ENCODE measurements at places on chromosomes 7 and 10.

- no peak for DNase-seq
- H3K4me1 ChIP-seq: no peaks in the 10 kb centered on the region
- no peak overlapping the region for H3K4me3 ChIP-seq
- no peaks in the 10 kb centered on the region for H3K36me3 ChIP-seq
- no peak overlapping the region for H3K27ac ChIP-seq
Measured at GRCh38 chr7:14834883-14835282, 67.7 kb downstream of the DGKB start.

DNA sequence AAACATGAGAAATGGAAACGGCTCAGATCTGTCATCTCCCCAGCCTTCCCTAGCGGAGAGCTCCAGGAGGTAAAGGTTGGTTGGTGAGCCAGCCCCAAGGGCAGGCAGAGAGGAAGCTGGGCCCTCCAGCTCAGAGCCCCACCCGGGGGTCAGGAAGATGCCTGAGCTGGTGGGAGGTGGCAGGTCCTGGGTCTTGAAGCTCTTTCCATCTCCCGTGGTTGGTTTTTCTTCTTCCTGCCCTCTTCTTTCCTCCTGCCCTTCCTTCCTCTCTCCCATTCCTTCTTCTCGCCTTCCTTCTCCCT, 384.2 kb upstream of the FOXK1 start:
- no peak overlapping the region for H3K27ac ChIP-seq
- H3K27me3 ChIP-seq: peaks cover 4% of the 10 kb centered on the region
- no peak overlapping the region for H3K4me3 ChIP-seq
- no peaks in the 10 kb centered on the region for H3K4me1 ChIP-seq
- no peak for DNase-seq
- H3K36me3 ChIP-seq: no peaks in the 10 kb centered on the region

- no peaks in the 10 kb centered on the region for H3K36me3 ChIP-seq
- no peaks in the 10 kb centered on the region for H3K27me3 ChIP-seq
- H3K27ac ChIP-seq: no peak overlapping the region
- no peak for DNase-seq
Measured at GRCh38 chr7:20359341-20359963, 28.8 kb downstream of the ITGB8 start.

DNA sequence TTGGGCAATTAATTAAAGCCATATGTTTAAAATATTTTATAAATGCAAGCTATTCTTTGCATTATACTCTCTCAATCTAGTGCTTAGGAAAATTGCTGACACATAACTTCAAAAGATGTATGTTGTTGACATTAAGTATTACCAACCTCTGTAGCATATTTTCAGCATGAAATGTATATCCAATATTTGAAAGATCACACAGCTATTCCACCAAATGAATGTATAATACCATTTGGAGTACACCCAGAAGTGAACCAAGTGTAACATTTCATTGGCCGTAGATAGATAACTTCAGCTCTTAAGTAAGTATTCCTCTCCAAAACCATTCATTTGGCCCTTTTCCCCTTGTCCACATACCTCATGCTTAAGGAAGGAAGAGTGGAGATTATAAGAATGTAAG, 104.6 kb downstream of the HECTD2 start:
- no peak overlapping the region for H3K4me3 ChIP-seq
- H3K27ac ChIP-seq: no peak overlapping the region
- no peaks in the 10 kb centered on the region for H3K36me3 ChIP-seq
- no peaks in the 10 kb centered on the region for H3K4me1 ChIP-seq

DNA sequence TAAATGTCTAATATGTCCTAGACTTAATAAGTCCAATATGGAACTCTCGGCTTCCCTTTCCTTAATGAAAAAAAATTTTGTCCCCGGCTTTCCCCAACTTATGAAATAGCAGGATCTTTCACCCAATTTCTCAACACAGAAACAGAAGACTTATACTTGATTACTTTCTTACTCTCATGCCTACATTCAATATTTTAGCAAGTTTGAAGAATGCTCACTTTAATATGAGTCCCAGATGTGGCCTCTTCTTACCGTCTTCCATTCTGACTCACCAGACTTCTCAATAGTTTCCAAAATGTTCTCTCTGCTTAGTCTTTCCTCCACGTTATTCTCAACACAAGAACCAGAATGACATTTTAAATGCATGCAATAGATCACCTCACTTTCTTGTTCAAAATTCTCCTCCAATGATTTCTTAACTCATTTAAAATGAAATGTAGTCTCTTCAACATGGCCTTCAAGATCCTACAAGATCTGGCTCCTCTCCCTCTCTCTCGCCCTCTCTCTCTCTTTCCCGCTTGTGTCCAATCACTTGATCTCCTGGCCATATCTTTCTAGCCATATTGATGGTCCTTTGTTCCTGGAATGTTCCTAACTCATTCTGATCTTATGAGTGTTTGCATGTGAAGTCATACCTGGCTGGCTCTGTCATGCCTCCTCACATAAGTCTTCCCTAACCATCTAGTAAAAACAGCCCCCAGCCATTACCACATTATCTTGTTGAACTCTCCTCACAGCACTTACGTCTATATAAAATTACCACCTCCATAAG, 119.7 kb upstream of the FAM3C start:
- no peak overlapping the region for H3K27ac ChIP-seq
- H3K4me3 ChIP-seq: no peak overlapping the region
- no peaks in the 10 kb centered on the region for H3K36me3 ChIP-seq
- no peaks in the 10 kb centered on the region for H3K4me1 ChIP-seq
- no peak for DNase-seq

DNA sequence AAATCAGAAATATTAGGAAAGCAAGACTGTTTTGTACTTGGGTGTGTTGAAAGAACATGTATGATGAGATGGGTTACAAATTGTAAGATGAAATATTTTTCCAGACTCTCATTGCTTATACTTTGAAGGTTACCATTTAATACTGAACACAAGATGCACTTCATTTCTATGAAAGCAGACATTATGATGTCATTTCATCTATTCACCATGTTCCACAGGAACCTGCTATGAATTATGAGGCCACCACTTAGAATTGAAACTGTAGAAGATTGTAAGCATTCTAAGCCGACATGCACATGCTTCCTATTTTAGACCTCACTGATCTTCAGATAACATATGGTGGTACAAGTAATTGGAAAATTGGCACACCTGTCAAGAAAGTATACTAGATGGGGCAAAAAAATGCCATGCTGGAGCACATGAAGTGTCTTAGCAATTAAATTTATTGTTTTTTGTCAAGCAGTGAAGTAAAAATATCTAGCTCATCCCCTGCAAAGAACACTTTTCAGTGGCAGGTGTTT, 195.0 kb downstream of the PHF14 start:
- no peaks in the 10 kb centered on the region for H3K4me1 ChIP-seq
- no peaks in the 10 kb centered on the region for H3K36me3 ChIP-seq
- H3K4me3 ChIP-seq: no peak overlapping the region
- no peak for DNase-seq
- no peak overlapping the region for H3K27ac ChIP-seq
- no peaks in the 10 kb centered on the region for H3K27me3 ChIP-seq

GRCh38 chr7:130254555-130254954, 12.1 kb upstream of the CPA2 start:
- DNase-seq: no peak
- no peak overlapping the region for H3K27ac ChIP-seq
- H3K4me1 ChIP-seq: no peaks in the 10 kb centered on the region
- peaks cover 11% of the 10 kb centered on the region for H3K27me3 ChIP-seq
- no peak overlapping the region for H3K4me3 ChIP-seq

DNA sequence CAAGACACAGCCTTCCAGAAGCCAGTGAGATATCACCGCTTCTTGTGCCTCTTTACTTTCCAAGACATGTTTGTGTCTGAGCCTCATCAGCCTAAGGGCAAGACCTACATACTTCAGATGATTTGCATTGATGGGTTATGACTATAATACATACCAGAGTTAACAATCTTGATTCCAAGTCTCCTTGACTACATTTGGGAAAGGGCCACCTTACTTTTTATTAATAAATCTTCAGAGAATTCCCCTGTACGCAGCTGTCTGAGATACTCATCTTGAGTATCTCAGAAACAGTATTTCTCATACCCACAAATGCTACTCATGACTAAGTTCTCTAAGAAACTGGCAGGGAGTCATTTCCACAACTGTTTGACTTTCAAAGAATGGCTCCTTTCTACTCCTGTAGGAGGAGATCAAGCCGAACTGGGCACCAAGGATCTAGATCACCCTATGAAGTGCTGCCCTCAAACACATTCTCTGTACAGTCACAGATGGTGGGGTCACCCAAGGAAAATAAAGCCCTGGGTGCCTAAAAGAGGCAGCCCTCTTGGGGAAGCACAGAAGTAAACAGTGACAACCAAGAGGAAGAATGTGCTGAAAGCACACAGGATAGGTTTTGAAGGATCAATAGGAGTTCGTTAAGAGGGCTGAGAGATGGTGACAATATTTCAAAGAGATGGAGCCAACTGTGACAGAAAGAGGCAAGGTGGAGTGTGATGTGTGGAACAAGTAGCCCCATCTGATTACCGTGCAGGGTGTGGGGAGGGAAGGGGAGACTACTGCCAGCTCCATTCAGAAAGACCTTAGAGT, 138.9 kb downstream of the JAZF1 start:
- no peak overlapping the region for H3K4me3 ChIP-seq
- DNase-seq: no peak
- H3K4me1 ChIP-seq: no peaks in the 10 kb centered on the region
- H3K27ac ChIP-seq: no peak overlapping the region
- no peaks in the 10 kb centered on the region for H3K27me3 ChIP-seq

- H3K4me3 ChIP-seq: no peak overlapping the region
- DNase-seq: no peak
- no peaks in the 10 kb centered on the region for H3K36me3 ChIP-seq
- no peaks in the 10 kb centered on the region for H3K4me1 ChIP-seq
Measured at GRCh38 chr7:136874393-136875032, 6.1 kb downstream of the CHRM2 start.

DNA sequence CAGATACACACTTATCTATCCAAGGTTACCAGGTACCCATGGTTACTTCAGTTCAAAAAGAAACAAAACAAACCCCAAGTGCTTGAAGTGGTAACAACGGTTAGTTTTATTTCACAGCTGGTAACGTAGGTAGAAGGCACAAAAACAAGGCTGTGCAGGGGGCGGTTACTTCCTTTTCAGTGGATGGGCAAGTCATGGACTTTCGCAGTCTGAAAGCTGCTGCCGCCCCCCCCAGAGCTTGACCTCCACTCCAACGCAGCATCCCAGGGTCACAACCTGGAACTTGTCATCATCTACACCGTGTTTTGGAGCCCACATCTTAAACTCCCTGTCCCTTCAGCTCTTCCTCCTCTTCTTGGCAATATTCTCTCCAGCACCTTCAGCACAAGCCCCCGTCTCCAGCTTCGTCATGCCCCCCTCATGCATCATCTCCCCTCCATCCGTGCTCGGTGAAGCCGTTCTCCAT, 181.2 kb upstream of the ITGB1 start:
- peak; percentile 78 for DNase-seq
- H3K27ac ChIP-seq: peak overlapping the region; percentile 89
- H3K4me3 ChIP-seq: peak overlapping the region; percentile 23
- no peaks in the 10 kb centered on the region for H3K36me3 ChIP-seq

- no peaks in the 10 kb centered on the region for H3K36me3 ChIP-seq
- peak; percentile 40 for DNase-seq
- no peaks in the 10 kb centered on the region for H3K27me3 ChIP-seq
- no peak overlapping the region for H3K4me3 ChIP-seq
- H3K27ac ChIP-seq: no peak overlapping the region
Measured at GRCh38 chr7:3103614-3104398, 60.1 kb upstream of the CARD11 start.

- peaks cover 25% of the 10 kb centered on the region for H3K4me1 ChIP-seq
- no peaks in the 10 kb centered on the region for H3K36me3 ChIP-seq
- DNase-seq: peak; percentile 49
- no peak overlapping the region for H3K27ac ChIP-seq
- H3K4me3 ChIP-seq: peak overlapping the region; percentile 82
Measured at GRCh38 chr7:6530626-6531491, 20.4 kb downstream of the GRID2IP start.

DNA sequence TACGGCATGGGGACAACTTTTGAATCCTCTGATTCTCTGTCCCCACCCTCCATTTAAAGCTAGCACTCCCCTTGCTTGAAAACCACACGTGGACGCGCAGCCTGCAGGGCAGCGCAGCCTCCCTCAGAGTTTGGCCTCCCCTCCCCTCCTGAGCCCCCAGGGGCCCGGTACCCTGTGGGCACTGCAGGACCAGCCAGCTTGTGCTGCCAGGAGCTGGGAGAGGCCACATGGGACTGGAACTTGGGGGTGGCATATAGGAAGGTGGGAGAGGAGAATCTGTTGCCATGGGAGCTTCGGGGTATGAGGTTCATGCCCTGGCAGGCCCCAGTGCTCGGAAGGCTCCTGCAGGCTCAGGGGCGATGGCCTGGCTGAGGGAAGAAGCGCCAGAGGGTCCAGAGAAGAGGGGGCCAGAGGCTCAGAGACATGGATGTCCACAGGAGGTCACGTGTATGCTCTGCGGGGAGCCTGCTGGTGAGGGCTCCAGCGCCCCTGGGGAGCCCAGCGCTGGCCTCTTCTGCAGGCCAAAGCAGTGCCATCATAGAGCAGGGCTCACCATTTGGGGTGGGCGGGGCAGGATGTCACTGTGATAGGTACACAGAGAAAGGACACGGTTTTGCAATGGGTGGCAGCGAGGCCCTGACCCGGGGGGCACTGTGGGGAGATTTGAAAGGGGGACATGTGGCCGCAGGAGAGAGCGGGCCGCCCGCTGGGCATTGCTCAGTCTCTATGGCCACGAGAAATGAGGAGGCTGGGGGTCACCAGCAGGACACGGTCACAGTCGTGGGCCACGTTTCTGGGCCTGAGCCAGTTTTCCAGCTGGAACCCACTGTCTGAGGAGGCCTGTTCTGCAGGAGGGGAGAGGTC, 64.2 kb downstream of the GLRX3 start:
- no peaks in the 10 kb centered on the region for H3K27me3 ChIP-seq
- H3K27ac ChIP-seq: no peak overlapping the region
- H3K36me3 ChIP-seq: no peaks in the 10 kb centered on the region
- H3K4me3 ChIP-seq: no peak overlapping the region
- no peaks in the 10 kb centered on the region for H3K4me1 ChIP-seq

- no peaks in the 10 kb centered on the region for H3K27me3 ChIP-seq
- DNase-seq: no peak
- H3K36me3 ChIP-seq: no peaks in the 10 kb centered on the region
- no peak overlapping the region for H3K27ac ChIP-seq
- H3K4me1 ChIP-seq: no peaks in the 10 kb centered on the region
Measured at GRCh38 chr10:70300908-70301597, 17.2 kb upstream of the NPFFR1 start.

- no peaks in the 10 kb centered on the region for H3K27me3 ChIP-seq
- peak within 1 kb of the TSS; percentile 68 for H3K27ac ChIP-seq
- no peaks in the 10 kb centered on the region for H3K36me3 ChIP-seq
- DNase-seq: peak; percentile 85
Measured at GRCh38 chr7:103074519-103075336, at the start of the genes ARMC10 and FBXL13. Gene ARMC10 (plus strand): TSS chr7:103075140. CDS start chr7:103075273, 133 bp downstream. Gene FBXL13 (minus strand): TSS chr7:103074796.

GRCh38 chr7:157930926-157931466, 594.2 kb downstream of the DNAJB6 start:
- H3K36me3 ChIP-seq: no peaks in the 10 kb centered on the region
- H3K4me3 ChIP-seq: no peak overlapping the region

GRCh38 chr10:125343118-125343925, 183.0 kb upstream of the CTBP2 start:
- no peak for DNase-seq
- no peaks in the 10 kb centered on the region for H3K27me3 ChIP-seq
